ENCODE measurements at places on chromosomes 12 and 14.

DNA sequence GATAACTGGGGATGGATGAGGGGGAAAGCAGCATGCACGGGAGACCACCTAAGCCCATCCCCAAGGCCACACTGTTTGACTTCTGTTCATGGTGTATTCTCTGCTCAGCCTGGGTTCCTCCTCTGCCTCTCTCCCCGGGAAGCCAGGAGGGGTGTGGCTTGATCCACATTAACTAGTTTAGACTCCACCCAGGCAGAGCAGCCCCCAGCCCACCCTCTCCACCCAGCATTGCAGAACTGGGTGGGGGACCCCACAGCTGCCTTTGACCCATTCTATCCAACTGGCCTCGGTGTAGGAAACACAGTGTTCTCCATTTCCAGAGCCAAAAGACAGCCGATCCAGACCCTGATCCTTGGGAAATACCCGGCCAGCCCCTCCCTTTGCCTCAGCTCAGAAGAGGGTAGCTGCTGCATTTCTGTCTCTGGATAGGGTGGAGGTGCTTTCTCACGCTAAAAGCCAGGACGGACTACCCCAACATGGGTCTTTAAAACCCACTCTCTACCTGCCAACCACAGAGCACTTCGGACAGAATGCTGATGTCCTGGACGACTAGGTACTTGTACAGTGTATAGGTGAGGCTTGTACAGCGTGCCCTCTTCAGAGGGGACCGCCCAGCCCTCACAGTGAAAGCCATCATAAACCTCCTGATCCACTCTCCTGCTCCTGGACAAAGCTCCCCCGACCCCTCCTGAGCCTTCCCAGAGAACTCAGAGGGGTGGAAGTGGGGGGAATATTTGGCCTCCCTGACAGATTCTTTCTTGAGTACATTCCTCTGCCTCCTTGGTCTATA is 9.4 kb downstream of the SPRYD3 start:
- no peaks in the 10 kb centered on the region for H3K27me3 ChIP-seq
- H3K27ac ChIP-seq: no peak overlapping the region
- DNase-seq: no peak
- no peak overlapping the region for H3K4me3 ChIP-seq
- H3K36me3 ChIP-seq: peaks cover 55% of the 10 kb centered on the region

GRCh38 chr12:127108360-127109215 is 1158.4 kb upstream of the TMEM132C start:
- H3K4me1 ChIP-seq: no peaks in the 10 kb centered on the region
- no peak overlapping the region for H3K4me3 ChIP-seq
- peak; percentile 26 for DNase-seq

GRCh38 chr14:64561631-64562030 is 11.9 kb downstream of the PPP1R36 start:
- no peaks in the 10 kb centered on the region for H3K36me3 ChIP-seq
- no peaks in the 10 kb centered on the region for H3K27me3 ChIP-seq
- no peak overlapping the region for H3K27ac ChIP-seq
- DNase-seq: no peak
- peaks cover 7% of the 10 kb centered on the region for H3K4me1 ChIP-seq
- no peak overlapping the region for H3K4me3 ChIP-seq

- no peaks in the 10 kb centered on the region for H3K36me3 ChIP-seq
- H3K27me3 ChIP-seq: no peaks in the 10 kb centered on the region
- H3K4me3 ChIP-seq: no peak overlapping the region
- no peak for DNase-seq
These were observed 10.1 kb upstream of the TC2N start for GRCh38 chr14:91877376-91877915.

DNA sequence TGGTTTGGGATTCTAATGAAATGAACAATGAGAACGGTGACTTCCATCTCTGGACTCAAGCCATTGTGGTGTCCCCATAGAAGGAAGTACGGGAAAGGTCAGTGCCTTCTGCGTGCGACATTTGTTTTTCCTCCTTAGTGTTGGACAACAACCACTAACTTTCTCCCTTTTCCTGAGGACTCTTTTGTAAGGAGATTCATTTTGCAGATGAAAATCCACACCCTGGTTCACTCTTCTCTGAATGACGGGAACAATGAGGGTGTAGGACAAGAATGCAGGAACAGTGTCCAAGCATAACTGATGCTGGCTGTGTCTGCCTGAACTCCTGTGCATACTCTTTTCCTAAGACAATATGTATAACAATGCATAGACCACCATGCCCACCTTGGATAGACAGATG is 176.4 kb downstream of the STXBP6 start:
- H3K27me3 ChIP-seq: no peaks in the 10 kb centered on the region
- H3K27ac ChIP-seq: no peak overlapping the region
- no peaks in the 10 kb centered on the region for H3K4me1 ChIP-seq
- DNase-seq: no peak

DNA sequence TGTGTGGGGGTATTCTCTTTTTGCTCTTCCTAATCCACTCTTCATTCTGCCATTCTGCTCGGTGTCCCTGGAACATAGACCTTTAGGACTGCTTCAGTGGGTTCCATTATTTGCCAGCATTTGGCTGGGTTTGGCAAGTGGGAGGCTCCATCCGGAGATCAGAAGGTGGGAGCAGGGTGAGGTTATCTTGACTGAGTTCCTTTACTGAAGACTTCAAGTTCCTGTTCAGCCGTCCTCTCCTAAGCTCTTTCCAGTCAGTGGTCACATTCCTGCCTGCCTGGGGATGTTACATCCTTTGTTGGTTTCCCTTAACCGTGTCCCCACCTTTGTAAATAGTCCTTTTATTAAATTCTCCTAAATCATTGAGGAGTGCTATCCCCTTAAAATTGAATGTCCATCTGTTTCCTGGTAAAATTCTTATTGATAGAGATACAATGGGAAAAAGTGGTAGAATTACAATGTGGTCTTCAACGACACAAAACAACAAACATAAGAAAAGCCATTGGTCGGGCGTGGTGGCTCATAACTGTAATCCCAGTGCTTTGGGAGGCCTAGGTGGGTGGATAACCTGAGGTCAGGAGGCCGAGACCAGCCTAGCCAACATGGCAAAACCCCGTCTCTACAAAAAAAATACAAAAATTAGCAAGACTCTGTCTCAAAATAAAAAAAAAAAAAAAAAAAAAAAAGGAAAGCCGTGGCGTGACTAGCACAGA is 5.0 kb upstream of the MIA2 start:
- H3K4me1 ChIP-seq: peaks cover 29% of the 10 kb centered on the region
- no peak overlapping the region for H3K4me3 ChIP-seq
- no peaks in the 10 kb centered on the region for H3K36me3 ChIP-seq
- no peaks in the 10 kb centered on the region for H3K27me3 ChIP-seq
- DNase-seq: no peak

DNA sequence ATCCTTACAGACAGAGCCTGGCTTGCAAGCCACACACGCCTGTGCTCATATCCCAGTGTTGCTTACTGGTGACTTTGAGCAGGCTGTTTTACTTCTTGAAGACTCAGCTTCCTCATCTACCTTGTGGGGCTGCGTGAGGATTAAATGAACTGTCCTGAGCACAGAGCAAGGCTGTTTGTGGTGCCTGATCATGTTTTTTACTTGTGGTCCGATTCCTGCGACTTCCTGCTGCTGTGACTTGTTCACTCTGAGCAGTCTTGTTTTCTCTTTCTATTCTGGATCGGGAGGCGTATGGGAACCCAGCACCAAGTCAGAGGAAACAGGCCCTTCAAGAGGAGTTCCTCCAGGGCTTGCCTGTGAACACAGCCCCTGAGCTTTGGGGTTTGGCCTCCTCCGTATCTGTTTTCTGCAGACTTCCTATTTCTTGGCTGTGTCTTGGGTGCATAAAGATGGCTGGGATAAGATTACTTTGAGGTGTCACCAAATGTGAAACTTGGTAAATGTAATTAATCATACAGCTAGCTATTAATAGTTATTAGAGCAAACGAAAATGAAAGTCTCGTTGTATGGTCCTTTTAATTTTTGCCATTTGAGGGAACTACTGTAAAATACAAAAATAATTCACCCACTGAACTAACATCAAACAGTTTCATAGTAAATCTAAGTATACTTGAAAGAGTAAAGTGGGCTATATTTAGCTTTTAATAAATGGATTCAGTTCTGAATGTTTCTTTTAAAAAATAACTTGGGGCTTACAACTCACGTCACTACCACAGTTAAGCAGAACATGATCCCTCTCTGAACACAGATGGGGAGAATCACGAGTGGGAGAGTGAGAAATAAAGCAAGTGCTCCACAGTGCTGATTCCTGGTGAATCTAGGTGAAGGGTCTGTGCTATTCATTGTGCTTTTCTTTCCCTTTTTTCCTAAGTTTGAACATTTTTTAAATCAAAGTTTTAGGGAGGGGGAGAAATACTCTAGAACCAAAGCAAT is 251.5 kb downstream of the FOXN3 start:
- H3K27me3 ChIP-seq: no peaks in the 10 kb centered on the region
- peaks cover 22% of the 10 kb centered on the region for H3K36me3 ChIP-seq
- DNase-seq: no peak
- no peaks in the 10 kb centered on the region for H3K4me1 ChIP-seq
- no peak overlapping the region for H3K27ac ChIP-seq

DNA sequence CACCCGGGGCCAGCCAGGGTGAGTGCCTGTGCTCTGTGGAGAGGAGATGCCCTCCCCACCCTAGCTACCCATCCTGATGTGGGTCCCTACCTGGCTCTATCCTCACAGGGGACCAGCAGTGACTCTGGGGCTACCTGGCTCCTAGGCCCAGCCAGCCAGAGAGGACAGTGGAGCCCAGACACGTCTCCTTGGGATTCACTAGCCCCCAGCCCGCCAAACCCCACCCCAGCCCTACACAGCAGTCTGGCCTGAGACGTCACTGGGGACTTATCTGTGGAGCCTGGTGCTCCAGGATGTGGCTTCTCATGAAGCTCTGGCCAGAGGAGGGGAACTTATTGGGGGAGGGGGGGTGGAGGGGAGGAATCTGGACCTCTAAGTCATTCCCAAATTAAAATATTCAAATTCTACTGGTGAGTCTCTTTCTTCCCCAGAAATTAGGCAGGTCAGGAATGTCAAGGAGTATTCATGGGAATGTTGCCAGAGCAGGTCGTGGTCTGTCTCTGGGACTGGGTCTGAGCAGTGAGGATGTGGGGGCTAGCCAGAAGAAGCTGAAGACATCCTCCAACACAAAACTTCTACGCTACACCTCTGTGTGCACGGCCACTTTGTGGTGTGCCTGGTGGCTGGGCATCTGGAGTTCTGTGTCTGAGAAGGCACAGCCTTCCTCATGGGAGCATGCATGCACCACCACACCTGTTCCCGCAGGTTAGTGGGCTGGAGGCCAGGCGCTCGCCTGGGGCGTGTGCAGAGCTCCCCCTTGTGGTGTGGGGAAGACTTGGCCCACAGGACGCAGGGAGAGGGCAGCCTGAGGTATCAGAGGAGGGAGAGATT is 2.7 kb downstream of the CMTM5 start:
- H3K36me3 ChIP-seq: no peaks in the 10 kb centered on the region
- no peaks in the 10 kb centered on the region for H3K27me3 ChIP-seq
- DNase-seq: peak; percentile 65

- H3K27me3 ChIP-seq: no peaks in the 10 kb centered on the region
- no peak overlapping the region for H3K27ac ChIP-seq
- no peaks in the 10 kb centered on the region for H3K4me1 ChIP-seq
- H3K4me3 ChIP-seq: no peak overlapping the region
- no peaks in the 10 kb centered on the region for H3K36me3 ChIP-seq
These were observed 795.4 kb downstream of the SLC6A15 start for GRCh38 chr12:84117190-84117589.

- no peak overlapping the region for H3K4me3 ChIP-seq
- H3K27ac ChIP-seq: no peak overlapping the region
- no peaks in the 10 kb centered on the region for H3K36me3 ChIP-seq
- H3K27me3 ChIP-seq: no peaks in the 10 kb centered on the region
- peak; percentile 21 for DNase-seq
These were observed 426.0 kb downstream of the DAD1 start for GRCh38 chr14:22163051-22163450.

DNA sequence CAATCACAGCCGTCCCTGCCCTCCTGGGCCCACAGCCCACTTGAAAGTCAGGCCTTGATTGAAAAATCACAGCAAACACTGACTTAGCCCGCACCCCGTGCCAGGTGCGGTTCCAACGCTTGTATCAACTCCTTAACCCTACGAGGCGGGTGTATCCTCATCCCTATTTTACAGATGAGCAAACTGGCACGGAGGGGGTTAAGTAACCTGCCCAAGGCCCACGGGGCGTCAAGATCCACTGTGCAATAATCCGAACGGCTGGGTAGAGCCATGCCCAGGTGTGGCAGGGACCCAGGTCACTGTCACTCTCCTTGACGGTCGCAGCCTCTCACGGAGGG is 583 bp downstream of the DNAH10 start:
- peaks cover 10% of the 10 kb centered on the region for H3K4me1 ChIP-seq
- H3K27me3 ChIP-seq: no peaks in the 10 kb centered on the region

- H3K36me3 ChIP-seq: no peaks in the 10 kb centered on the region
- no peaks in the 10 kb centered on the region for H3K4me1 ChIP-seq
- H3K4me3 ChIP-seq: no peak overlapping the region
- no peak overlapping the region for H3K27ac ChIP-seq
- DNase-seq: no peak
- H3K27me3 ChIP-seq: no peaks in the 10 kb centered on the region
These were observed 34.8 kb upstream of the APPL2 start for GRCh38 chr12:105270671-105271255.

DNA sequence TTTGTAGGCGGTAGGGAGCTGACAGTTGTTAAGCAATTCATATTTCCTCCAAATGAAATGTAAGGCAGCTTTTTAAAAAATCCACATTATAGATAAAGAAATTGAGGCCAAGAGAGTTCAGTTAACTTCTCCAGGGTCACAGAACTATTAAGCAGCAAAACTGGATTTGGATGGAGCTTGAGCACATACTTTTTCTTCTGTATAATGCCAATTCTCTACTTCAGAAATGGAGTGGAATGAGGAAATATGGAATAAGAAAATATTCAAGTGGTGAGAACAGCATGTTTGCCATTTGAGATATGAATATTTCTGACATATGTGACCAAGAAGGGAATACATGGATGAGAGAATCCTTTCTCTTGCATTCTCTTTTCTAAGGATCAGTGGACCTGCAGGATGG is 233.1 kb downstream of the FOXG1 start:
- no peaks in the 10 kb centered on the region for H3K27me3 ChIP-seq
- H3K27ac ChIP-seq: no peak overlapping the region
- DNase-seq: no peak
- no peaks in the 10 kb centered on the region for H3K36me3 ChIP-seq
- no peaks in the 10 kb centered on the region for H3K4me1 ChIP-seq

- no peaks in the 10 kb centered on the region for H3K36me3 ChIP-seq
- no peak overlapping the region for H3K4me3 ChIP-seq
- H3K27ac ChIP-seq: no peak overlapping the region
These were observed 74.4 kb downstream of the SERPINA3 start for GRCh38 chr14:94686511-94687160.

GRCh38 chr14:27090716-27091115 is 492.9 kb upstream of the NOVA1 start:
- DNase-seq: no peak
- no peaks in the 10 kb centered on the region for H3K27me3 ChIP-seq
- no peaks in the 10 kb centered on the region for H3K4me1 ChIP-seq
- H3K36me3 ChIP-seq: no peaks in the 10 kb centered on the region
- H3K27ac ChIP-seq: no peak overlapping the region

- H3K27ac ChIP-seq: no peak overlapping the region
- peaks cover 3% of the 10 kb centered on the region for H3K4me1 ChIP-seq
- no peak overlapping the region for H3K4me3 ChIP-seq
- H3K36me3 ChIP-seq: no peaks in the 10 kb centered on the region
These were observed 550 bp downstream of the TEAD4 start for GRCh38 chr12:2959505-2960389.

GRCh38 chr12:88185988-88186387 is 43.9 kb downstream of the TMTC3 start:
- DNase-seq: no peak
- no peaks in the 10 kb centered on the region for H3K4me1 ChIP-seq
- no peaks in the 10 kb centered on the region for H3K27me3 ChIP-seq
- no peaks in the 10 kb centered on the region for H3K36me3 ChIP-seq
- H3K27ac ChIP-seq: no peak overlapping the region

GRCh38 chr12:68335462-68335861 is 3.3 kb upstream of the MDM1 start:
- no peak overlapping the region for H3K4me3 ChIP-seq
- H3K36me3 ChIP-seq: no peaks in the 10 kb centered on the region
- DNase-seq: no peak
- peaks cover 30% of the 10 kb centered on the region for H3K4me1 ChIP-seq
- no peaks in the 10 kb centered on the region for H3K27me3 ChIP-seq
- H3K27ac ChIP-seq: no peak overlapping the region
